ENCODE measurements at places on chromosomes 11 and 22.

- DNase-seq, result no peak
Observed at GRCh38 chr11:8259306-8259959, 4.2 kb downstream of the LMO1 start.

GRCh38 chr11:72781313-72782080, 12.3 kb downstream of the STARD10 start:
- DNase-seq, result peak; percentile 33

GRCh38 chr22:39205344-39206021, 39.3 kb downstream of the PDGFB start:
- no peak for DNase-seq

DNA sequence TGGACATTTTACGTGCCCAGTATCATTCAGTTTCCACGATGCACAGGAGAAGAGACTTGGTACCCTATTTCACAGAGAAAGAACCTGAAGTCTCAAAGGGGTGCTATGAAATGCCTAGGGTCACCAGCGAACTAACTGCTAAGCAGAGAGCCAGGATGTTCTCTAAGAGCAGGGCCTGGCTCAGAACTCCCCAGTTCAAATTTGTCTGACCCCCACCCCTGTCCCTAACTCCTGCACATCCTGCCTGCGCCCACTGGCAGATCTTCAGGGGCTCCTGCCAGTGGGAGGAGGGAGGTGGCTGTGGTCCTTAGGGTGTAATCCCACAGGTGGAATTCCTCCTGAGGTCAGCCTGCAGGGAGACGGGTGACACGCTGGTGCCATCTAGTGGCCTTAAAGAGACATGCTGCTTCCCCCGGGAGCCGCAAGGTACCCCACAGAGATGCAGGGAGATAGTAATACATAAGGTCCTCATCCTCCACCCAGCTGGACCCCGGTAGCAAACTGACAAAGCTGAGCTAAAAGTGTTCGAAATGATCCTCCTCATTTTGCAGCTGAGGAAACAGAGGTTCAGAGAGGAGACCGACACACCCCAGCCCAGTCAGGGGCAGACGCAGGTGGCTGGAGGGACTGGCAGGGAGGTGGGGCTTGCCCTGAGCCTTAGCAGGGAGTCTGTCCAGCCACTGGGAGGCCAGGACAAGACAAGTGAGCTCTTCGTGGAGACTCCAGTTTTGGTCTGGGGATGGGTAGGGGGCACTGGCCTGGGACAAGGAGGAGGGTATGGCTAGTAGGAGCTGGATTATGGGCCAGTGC, 34.1 kb downstream of the MB start:
- DNase-seq, result peak; percentile 32

GRCh38 chr22:46678003-46678657, 57.9 kb downstream of the GRAMD4 start:
- DNase-seq, result no peak

DNA sequence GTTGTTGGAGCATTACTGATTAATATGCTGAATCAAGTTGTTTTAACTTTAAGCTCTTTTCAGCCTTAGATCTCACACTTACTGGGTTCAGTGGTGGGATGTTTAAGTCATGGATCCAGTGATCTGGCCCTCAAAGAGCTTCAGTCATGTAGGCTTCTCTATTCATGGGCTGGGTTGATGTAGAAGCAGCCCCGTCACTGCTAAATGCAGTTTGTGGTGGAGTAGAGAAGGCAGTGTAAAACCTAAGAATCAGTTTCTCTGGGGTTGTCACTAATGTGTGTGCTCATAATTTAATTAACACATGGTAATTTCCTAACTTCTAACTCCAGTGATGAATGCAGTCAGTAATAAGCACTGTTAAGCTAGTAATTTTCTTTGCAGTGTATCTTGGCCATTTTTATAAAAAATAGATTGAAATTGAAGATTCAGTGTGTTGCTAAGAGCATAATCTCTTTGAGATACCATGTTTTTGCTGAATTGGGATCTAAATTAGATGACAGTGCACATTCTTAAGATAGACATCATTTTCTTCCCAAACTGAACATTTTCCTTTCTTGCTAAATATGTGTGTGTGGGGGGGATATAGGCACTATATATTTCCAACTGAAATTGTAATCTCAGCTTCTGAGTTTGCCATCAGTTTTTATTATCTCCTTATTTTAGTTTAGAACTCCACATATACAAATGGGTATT, 9.0 kb downstream of the SPCS2 start:
- DNase-seq, result no peak

DNA sequence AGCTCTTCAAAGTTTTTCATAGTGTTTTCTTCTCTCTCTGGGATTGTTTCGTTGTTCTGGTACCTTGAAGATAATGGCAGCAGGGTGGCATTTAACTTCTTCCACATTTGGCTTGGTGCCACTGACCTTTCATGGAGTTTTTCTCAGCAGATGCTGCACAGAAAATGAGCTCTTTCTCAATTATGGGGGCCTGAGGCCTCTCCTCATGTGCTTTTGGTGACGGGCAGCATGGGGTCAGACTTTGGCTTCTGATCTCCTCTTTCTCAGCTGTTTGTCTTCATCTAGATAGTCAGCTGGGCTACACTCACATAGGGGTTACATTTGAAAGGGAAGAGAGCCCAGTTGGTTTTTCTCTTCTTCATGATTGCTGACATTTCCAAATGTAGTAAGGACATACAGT, 76.3 kb downstream of the FAT3 start:
- DNase-seq, result no peak

DNA sequence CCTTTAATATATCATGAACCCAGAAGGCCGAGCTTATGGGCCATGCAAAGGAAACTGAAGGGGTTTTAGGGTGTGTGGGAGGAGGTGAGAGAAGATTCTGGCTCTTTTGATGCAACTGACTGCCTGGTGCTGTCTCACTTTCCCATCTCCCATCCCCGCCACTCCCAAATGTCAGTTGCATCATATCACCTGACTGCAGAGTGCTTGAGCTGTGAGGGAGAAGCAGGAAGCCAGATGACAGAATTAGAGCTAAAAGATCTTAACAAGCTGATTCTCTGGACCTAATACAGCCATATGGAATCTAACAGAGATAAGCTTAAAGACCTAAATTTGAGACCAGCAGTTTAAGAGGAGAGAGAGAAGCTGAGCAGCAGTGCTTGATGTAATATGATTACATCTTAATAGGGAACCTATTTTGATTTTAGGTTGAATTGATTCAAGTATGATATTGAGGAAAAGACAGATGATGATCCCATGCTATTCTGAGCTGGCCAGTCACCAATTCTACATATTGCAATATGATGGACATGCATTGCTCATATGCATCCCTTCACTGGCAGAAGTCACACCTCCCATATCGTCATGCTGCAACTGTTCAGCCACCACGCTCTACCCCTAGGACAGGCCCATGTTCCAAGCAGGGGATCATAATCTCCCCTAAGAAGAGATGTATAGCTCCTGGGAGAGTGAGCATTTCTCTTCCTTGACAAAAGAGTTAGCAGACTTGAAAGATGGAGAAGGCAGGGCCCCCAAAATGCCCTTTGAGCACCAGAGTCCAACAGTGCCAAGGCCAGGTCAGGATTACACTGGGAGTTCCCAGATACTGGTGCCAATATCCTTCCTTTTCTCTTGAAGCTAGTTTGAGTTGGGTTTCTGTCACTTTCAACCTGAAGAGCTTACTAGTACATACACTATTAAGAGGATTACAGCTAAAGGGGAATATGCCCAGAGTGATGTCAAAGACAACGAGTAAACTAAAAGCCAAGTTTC, 44.9 kb downstream of the PLEKHA7 start:
- DNase-seq, result no peak

DNA sequence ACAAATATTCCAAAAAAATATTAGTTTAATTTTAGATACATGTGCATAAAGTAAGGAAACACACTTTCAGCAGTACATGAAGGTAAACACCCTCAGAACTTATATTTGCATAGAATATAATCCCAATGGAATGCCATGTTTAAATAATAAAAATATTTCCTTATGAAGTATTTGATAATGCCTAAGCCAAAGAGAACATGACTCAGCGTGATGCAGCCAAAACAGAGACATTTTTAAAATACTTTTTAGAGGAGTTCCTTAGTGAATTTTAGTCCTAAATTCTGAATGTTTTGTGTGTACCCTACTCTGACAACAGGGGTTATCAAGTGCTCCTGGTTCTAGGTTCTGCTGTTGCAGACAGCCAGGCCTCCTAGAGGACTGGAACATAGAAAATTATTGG, 39.1 kb upstream of the POU2AF2 start:
- DNase-seq, result no peak

GRCh38 chr11:46661836-46662235, 38.6 kb downstream of the ARHGAP1 start:
- no peak for DNase-seq
